COLO829 (cell line): ENCODE measurements at places on chromosomes 11 and 22.

- no peak for DNase-seq
Measured at GRCh38 chr11:78659326-78660270, 84.9 kb upstream of the NARS2 start.

DNA sequence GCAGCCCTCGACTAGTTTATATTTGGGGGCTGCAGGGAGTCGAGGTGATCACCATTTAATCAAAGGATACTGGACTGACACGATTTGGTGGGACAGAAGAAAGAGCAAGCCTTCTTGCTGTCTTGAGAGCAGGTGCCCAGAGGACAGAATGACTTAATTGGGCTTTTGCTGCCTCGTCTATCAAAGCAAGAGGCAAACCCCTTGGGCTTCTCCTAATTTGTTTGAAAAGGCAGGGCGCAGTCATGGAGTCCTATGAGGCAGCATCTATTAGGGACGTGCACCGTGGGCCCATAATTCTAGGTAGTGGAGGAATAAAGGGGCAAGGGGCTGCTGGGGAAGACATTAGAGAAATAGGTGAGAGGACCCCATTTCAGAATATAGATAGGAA, 1411.3 kb downstream of the TBC1D22A start:
- DNase-seq = no peak

DNA sequence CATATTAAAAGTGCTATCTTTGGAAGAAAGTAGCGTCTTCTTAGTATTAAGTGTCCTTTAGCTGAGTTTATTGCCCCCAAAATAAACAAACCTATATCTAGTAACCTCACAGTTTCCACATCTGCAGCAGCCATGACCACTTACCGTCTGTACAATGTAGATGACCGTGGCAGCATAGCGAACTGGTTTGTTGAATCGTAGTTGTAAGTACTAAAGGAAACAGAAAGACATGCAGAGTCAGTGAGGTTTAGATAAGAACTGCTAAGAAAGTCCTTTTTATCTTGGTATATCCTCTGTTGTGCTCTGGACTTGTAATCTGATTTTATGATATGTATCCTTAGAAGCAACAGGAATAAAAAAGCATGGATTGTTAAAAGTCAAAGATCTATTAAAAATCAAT, 9.4 kb downstream of the SLC5A12 start:
- no peak for DNase-seq

GRCh38 chr11:63015521-63016215, at the start of gene SLC22A8:
Gene SLC22A8, minus strand, starts transcription at chr11:63015841. Its CDS starts 883 bp downstream, at chr11:63014958.
- no peak for DNase-seq

DNA sequence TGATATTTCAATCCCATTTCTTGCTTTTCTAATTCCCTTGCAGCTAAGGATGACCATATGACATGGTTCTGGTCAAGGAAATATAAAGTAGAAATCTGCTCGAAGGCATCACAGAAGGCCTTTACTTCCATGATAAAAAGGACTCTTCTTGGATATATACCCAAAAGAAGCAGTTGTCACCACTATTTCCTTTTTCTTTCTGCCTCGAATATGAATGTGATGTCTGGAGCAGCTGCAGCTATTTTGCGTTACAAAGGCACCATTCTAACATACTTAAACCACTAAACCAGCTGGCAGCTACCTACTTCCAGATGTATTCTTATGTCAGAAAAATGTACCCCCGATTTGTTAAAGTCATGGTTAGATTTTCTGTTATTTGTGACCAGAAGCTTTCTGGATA, 18.9 kb downstream of the EXPH5 start:
- DNase-seq = no peak

DNA sequence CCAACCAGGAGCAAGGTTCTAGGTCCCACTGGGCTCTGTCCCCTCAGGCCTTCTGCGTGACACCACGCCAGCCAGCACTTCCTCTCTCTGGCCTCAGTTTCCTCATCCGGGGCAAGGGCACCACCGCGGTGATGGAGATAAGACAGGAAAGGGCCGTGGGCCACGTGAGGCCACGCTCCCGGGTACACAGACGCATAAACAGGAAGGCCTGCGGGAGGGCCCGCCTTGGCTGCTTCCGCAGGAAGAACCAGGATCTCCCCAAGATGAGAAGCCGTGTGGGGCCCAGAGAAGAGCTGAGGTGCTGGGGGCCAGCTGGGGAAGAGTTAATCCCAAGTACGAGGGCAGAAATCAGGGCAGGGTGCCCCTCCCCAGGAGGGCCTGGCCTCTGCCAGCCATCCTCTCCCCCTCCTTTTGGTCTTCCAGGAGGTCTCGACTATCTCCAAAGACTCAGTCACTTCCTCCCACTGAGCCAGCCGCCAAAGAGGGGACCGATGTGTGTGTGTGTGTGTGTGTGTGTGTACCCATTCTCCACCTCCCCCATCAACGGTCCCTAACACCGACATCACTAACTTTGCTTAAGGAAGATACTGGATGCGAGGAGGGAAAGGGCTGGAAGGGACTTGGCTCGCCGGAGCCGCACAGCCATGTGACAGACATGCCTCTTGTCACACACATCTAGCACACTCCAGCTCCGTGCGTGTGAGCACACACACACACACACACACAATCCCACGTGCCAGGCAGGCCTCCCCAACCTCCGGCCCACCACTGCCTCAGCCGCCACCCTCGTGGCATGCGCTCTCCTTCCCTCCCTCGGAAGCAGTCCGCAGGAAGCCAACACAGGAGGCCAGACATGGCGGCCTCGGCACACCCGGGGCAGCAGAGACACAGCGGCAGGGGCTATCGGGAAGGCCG, 1.4 kb downstream of the MFNG start:
- no peak for DNase-seq

DNA sequence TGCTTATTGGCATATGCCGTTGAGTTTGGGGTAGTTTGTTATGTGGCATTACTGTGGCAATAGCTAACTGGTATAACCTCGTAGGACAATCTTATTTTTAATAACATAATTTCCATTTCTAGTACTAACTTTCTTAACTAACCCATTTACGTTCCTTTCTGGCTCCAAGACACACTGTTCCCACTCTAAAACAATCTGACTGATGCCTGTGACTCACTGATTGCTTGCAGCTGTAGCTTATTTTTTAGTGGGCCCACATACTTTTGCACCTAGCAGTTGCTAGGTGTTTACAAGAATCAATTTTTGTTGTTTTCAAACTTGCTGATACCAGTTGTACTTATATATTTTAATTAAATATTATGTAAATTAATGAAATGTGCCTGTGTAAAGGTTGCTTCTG, 52.2 kb downstream of the FAT3 start:
- DNase-seq = no peak

GRCh38 chr11:115845872-115846271, 341.7 kb upstream of the CADM1 start:
- DNase-seq = no peak

DNA sequence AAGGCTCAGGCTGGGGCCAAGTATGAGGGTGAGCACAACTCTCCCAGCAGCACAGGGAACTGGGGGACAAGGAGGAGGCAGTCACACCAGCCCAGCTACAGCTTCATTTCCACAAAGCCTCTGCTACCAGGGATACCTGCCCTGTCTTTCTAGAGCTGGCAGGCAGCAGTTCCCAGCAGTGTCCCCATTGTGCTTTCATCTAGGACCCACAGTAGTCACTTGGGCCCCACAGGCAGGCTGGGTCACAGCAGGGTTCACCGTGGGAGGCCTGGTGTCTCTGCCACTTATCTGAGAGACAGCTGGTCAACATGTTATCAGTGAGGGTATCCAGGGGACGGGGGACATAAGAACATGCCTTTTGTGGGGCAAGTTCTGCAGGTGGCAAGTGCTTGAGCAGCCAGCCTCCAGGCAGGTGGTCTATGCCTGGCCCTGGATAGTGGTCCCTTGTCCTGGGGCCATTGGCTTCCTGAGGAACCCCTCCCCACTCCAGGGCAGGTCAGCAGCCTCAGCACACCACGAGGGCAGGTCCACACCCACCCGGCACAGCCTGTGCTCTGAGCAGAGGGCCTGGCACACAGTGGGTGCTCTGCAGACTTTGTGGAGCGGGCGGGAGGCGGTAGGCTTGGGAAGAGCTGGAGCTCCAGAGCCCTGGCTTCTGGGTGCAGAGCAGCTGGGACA, 29.9 kb downstream of the GNAZ start:
- DNase-seq = no peak

GRCh38 chr11:133175103-133175502, 357.2 kb downstream of the OPCML start:
- DNase-seq = no peak

DNA sequence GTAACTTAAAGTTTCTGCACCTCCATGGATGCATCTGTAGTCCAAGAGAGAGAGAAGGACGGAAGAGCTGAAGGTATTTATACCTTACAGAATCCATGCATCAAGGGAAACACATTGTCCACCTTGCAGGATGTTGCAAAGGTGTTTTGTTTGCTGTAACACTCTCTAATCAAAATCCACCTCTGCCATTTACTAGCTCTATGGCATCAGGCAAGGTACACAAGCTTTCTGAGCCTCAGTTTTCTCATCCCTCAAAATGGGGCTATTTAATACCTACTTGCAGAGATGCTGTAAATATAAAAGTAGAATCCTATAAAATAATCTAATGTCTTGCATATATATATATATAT, 21.6 kb upstream of the SPON1 start:
- DNase-seq = no peak

DNA sequence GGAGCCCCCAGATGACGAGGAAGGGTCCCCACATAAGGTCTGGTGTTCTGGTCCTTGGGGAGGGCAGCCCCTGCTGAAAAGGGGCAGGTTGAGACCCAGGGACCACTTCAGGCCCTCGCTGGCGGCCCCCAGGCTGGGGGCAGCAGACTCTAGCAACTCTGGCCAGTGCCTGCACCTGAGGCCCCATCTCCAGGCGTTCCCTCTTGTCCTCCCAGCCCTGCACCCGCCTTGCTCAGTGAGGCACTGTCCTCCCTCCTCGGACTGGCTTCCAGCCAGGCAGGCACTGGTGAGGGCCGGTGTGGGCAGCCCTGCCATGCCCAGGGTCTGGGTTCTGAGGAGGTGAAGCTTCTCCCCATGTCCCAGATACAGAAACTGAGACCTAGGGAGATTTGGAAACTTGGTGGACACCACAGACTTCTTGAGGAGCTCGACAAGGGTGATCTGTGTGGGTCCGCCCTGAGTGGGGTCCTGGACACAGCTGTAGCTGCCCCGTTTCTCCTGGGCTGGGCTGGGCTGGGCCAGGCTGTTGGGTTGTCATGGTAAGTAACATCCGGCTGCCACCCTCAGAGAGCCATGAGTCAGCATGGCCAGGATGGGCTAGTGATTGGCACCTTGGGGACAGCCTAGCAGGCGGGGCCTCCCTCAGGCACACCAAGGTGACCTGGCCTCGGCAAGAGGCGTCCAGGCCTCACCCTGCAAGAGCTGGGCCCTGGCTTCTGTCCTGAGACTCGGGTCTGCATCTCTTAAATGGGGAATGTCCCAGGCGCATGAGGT, 11.1 kb upstream of the PHLDA2 start:
- DNase-seq = no peak

GRCh38 chr22:35383679-35384071, 2.8 kb downstream of the HMOX1 start:
- no peak for DNase-seq

- no peak for DNase-seq
Measured at GRCh38 chr11:99260696-99261095, 239.9 kb downstream of the CNTN5 start.

GRCh38 chr11:5291207-5291838, 10.4 kb downstream of the OR51B4 start:
- no peak for DNase-seq
